ENCODE measurements at places on chromosomes 13 and 19. TPM values are rescaled to one million over a fixed set of nuclear protein-coding genes. Genes with fewer than 3 reads are reported as not detected.

DNA sequence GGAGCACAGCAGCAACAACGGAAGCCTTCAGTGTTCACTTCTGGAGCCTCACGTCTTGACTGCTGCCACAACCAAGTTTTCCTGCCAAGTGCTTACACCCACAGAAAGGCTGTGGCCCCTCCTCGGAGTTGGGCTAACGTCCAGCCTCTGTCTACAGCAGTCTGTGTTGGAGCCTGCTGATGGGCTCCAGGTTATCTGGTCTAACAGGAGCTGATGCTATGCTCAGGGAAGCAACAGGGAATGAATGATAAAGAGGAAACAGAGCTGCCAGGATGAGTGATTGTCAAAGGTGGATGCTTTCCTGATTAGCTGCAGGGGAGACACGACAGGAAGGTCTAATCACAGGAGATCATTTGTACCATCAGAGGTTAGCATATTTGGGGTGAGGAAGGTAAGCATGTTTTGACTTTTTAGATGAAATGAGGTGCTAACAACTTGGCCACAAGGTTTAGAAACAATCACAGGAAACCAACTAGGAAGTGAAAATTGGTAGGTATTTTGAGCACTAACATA is 53.8 kb upstream of the RCBTB2 start:
- H3K27ac ChIP-seq: peak overlapping the region; percentile 76
- DNase-seq: peak; percentile 45
- peaks cover 27% of the 10 kb centered on the region for H3K4me1 ChIP-seq

DNA sequence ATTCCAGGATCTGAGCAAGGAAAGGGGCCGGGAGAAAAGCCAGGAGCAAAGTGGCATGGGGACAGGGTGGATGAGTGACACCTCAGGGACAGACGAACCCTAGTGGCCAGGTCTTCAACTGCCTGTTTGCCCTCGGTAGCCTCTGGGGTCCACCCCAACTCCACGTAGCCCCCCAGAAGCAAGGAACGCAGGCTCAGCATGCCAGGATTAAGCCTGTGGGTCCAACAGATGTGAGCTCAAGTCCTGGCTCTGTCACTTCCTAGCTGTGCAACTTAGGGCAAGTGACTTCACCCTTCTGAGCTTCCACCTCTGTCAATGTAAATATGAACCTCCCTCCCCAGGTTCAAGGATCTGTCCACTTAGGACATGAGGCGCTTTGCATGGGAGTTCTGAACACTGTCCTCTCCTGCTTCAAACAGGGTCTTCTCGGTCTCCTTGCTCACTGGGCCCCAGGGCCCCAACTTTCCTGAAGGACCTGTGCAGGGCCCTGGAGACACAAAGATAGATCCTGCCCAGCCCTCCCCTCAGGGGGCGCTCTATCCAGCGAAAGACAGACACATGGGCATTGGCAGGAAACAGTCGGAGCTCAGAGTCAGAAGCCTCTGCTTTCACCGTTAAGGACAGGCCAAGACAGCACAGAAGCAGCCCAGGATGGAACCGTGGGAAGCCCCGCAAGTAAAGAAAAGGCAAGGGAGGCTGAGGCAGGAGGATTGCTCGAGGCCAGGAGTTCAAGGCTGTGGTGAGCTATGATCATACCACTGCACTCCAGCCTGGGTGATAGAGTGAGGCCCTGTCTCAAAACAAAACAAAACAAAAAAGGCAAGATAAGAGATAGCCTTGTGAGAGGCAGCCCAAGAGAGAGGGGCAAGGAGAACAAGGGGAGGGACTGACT is 13.2 kb downstream of the SYDE1 start:
- DNase-seq: no peak
- H3K4me3 ChIP-seq: peak overlapping the region; percentile 16
- peaks cover 33% of the 10 kb centered on the region for H3K4me1 ChIP-seq
- peaks cover 49% of the 10 kb centered on the region for H3K36me3 ChIP-seq
- peak overlapping the region; percentile 23 for H3K27ac ChIP-seq

DNA sequence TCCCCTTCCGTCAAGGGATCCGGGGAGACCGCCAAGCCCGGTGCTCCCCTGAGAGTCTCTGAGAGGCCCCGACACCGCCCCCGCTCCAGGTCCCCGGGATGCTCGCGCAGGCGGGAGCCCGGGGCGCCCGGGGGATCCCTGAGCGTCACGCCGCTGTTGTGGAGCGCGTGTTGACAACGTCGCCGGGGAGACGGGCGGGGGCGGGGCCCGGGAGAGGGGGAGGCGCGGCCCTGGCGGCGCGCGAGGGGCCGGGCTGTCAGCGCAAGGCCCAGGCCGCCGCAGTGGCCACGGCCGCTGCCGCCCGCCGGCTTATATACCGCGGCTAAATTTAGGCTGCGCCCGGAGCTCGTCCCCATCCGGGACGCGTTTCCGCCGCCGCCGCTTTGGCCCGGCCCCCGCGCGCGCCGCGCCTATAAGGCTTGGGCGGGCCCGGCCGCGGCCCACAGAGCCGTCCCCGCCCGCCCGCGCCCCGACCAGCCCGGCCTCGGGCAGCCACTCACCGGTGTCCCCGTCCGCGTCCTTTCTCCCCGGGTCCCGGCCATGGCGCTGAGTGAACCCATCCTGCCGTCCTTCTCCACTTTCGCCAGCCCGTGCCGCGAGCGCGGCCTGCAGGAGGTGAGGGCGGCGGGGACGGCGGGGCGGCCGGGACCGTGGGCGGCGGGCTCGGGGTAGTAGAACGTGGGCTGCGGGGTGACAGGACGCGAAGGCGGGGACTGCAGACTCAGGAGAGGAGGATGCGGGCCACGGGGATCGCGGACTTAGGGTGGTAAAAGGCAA is at the start of gene KLF2:
Gene KLF2, plus strand, starts transcription at position 443 of the 777 bp plus-strand sequence. Its CDS starts 98 bp downstream, at position 541.
- DNase-seq: peak; percentile 93
- peak within 1 kb of the TSS; percentile 64 for H3K27ac ChIP-seq
- H3K27me3 ChIP-seq: peaks cover 59% of the 10 kb centered on the region

- no peaks in the 10 kb centered on the region for H3K36me3 ChIP-seq
- DNase-seq: no peak
- no peaks in the 10 kb centered on the region for H3K27me3 ChIP-seq
- H3K4me1 ChIP-seq: peaks cover 33% of the 10 kb centered on the region
- H3K4me3 ChIP-seq: no peak overlapping the region
These were observed 811.1 kb downstream of the DIAPH3 start for GRCh38 chr13:59352600-59352999.

GRCh38 chr13:35309706-35310105 is 166.8 kb downstream of the MAB21L1 start:
- no peak for DNase-seq
- H3K27ac ChIP-seq: no peak overlapping the region

- H3K4me3 ChIP-seq: no peak overlapping the region
- no peaks in the 10 kb centered on the region for H3K4me1 ChIP-seq
- DNase-seq: no peak
- peaks cover 6% of the 10 kb centered on the region for H3K36me3 ChIP-seq
- no peak overlapping the region for H3K27ac ChIP-seq
These were observed 313.5 kb downstream of the KLF12 start for GRCh38 chr13:73820688-73821087.

- peak; percentile 80 for DNase-seq
- H3K27me3 ChIP-seq: peaks cover 7% of the 10 kb centered on the region
- peak within 1 kb of the TSS; percentile 86 for H3K27ac ChIP-seq
- H3K4me3 ChIP-seq: peak within 1 kb of the TSS; percentile 98
- H3K4me1 ChIP-seq: peaks cover 43% of the 10 kb centered on the region
These were observed at the start of gene LHFPL6 for GRCh38 chr13:39602614-39603366. Gene LHFPL6 (minus strand): TSS chr13:39603193.

DNA sequence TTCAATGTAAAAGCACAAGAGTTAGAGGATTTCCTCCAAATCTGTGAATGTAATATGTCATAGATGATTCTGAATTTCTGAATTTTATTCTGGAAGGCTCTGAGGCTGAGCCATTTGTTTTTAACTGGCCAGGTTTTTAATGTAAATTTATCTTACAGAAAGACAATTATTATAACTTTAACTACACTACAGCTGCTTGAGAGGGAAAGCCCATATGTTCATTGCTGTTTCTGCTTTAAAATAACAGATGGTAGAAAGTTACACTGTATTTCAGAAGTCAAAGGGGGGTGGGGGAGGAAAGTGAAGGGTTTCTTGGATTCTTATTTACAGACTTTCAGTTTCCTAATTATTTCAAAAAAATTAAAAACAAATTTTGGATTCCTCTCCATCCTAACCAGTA is 62.8 kb downstream of the DNAJC15 start:
- H3K4me3 ChIP-seq: no peak overlapping the region
- peaks cover 19% of the 10 kb centered on the region for H3K36me3 ChIP-seq
- no peaks in the 10 kb centered on the region for H3K4me1 ChIP-seq
- H3K27ac ChIP-seq: no peak overlapping the region

- peaks cover 33% of the 10 kb centered on the region for H3K36me3 ChIP-seq
- H3K27ac ChIP-seq: no peak overlapping the region
- peak; percentile 89 for DNase-seq
- no peak overlapping the region for H3K4me3 ChIP-seq
- H3K27me3 ChIP-seq: peaks cover 2% of the 10 kb centered on the region
These were observed 5.3 kb upstream of the CEACAM21 start for GRCh38 chr19:41570639-41571112.

PSG3 gene
- total RNA-seq: not detected

ZNF628 gene
- total RNA-seq: 8.7 TPM
